PC-9 (cell line): ENCODE measurements at places on chromosomes 1 and 21. TPM values are rescaled to one million over a fixed set of nuclear protein-coding genes. Genes with fewer than 3 reads are reported as not detected.

Gene CACNA1S
- not detected in 2 replicates for total RNA-seq

Gene ICOSLG
- total RNA-seq: 2.9 and 3.9 TPM in 2 replicates

Gene CHD5
- 0.50 and 0.63 TPM in 2 replicates for total RNA-seq

- H3K4me3 ChIP-seq: no peak overlapping the region
- no peaks in the 10 kb centered on the region for H3K27me3 ChIP-seq
- DNase-seq: no peak
- H3K4me1 ChIP-seq: no peaks in the 10 kb centered on the region
- H3K27ac ChIP-seq: no peak overlapping the region
Measured at GRCh38 chr21:29436143-29436542, 137.4 kb downstream of the BACH1 start.

DNA sequence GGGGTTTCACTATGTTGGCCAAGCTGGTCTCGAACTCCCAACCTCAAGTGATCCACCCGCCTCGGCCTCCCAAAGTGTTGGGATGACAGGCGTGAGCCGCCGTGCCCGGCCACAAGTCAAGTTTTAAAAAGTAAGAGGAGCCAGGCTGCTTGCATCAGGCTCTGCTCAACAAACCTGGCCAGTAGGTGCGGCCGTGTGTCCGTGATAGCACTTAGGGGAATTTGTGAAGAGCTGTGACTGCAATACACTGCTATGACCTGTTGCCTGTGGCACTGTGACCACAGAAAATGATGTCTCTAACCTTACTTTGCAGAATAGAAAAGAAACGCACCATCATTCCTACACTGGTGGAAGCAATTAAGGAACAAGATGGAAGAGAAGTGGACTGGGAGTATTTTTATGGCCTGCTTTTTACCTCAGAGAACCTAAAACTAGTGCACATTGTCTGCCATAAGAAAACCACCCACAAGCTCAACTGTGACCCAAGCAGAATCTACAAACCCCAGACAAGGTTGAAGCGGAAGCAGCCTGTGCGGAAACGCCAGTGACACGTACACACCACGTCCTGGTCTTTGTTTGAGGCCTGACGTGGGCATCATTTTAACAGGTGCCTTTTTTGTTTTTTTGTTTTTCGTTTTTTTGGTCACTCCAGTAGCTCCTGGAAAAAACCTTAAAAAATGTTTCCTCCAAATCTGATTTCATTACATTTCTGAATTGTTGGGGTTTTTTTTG is 16.7 kb downstream of the C1orf174 start:
- H3K4me3 ChIP-seq: no peak overlapping the region
- no peak overlapping the region for H3K27ac ChIP-seq
- no peaks in the 10 kb centered on the region for H3K36me3 ChIP-seq
- H3K4me1 ChIP-seq: no peaks in the 10 kb centered on the region

DNA sequence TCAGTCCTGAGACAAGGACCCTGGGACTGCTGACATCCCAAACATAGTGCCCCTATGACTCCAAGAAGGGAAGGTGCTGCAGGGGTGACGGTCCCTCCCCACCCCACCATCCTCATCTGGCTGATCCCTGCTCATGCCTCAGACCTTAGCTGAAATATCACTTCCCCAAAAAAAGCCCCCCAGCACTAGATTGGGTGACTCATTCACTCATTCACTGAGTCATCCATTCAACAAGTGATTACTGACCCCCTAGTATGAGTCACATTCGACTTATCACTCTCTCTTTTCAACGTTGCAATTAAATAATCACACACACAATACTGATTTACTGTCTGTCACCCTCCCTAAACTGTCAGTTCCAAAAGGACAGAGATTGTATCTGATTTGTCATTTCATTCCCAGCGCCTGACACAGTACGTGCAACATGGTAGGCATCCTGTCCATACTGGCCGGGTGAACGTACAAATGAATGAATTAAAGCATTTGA is 48.6 kb downstream of the HIVEP3 start:
- DNase-seq: peak; percentile 37
- no peaks in the 10 kb centered on the region for H3K27me3 ChIP-seq
- no peak overlapping the region for H3K4me3 ChIP-seq
- H3K4me1 ChIP-seq: peaks cover 39% of the 10 kb centered on the region

DNA sequence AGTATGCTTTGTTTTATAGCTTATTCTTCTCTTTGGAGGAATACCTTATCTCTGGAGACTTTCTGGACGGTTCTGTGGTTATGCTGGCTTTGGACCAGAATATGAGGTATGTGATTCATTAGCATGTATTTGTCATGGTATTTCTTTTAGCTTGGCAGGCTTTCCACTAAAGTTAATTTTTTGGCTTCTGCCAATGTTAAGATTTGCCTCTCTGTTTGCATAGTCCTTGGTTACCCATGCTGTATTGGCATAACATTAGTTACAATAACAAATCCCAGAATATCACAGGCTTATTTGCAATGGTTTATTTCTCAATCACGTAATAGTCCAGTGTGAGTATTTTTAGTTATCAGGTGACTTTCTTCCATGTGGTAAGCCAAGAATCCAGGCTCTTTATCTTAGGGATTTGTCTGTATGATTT is 9.7 kb downstream of the ZMPSTE24 start:
- H3K27ac ChIP-seq: no peak overlapping the region
- H3K4me1 ChIP-seq: no peaks in the 10 kb centered on the region
- no peak for DNase-seq
- peaks cover 46% of the 10 kb centered on the region for H3K36me3 ChIP-seq
- H3K27me3 ChIP-seq: no peaks in the 10 kb centered on the region
- H3K4me3 ChIP-seq: no peak overlapping the region

DNA sequence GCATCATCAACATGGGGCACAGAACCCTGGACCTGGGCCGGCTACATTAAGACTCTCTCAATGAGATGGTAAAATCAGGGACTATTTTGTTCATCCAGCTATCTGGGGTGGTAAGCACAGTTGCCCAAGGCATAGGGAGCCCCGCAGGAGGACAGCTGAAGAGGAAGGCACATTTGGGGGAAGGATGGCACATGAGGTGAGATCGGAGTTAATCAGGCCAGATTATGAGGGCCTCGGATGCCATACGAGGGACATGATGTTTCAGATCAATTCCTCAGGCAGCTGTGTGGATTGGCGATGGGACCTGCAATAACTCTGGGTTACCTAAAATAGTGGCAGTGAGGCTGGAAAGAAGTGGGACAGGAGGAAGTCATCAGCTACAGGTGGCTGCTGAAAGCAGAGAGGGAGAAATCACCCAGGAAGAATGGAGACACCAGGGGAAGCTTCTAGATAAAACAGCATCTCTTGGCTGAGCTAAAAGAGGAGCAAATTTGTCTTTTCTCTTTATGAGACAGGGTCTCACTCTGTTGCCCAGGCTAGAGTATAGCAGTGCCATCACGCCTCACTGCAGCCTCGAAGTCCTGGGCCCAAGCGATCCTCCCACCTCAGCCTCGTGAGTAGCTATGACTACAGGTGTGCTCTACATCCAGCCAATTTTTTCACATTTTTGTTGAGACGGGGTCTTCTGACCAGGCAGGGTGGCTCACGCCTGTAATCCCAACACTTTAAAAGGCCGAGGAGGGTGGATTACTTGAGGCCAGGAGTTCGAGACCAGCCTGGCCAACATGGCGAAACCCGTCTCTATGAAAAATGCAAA is 21.1 kb downstream of the TOMM20 start:
- H3K27ac ChIP-seq: no peak overlapping the region
- H3K4me1 ChIP-seq: no peaks in the 10 kb centered on the region
- no peaks in the 10 kb centered on the region for H3K27me3 ChIP-seq
- no peak overlapping the region for H3K4me3 ChIP-seq

DNA sequence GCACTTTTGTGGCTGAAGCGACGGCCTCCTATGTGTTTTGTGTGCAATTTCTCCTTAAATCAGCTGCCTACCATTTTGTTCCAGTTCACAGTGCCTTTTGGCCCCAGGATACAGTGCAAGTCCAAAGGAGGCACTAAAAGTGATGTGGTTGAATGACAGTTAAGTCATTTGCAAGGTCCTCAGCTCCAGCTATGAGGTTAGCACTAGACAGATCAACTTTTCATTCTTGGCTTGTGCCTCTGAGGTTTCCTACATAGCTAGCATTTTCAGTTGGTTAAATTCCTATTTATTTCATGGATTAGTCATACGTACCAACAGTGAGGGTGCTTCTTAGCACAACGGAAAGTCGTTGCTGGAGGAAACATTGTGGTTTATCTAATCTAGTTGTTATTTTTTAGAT is 59.3 kb upstream of the NTPCR start:
- peaks cover 4% of the 10 kb centered on the region; the same call in 1 of the 2 replicates for H3K27me3 ChIP-seq
- H3K4me1 ChIP-seq: no peaks in the 10 kb centered on the region
- no peak overlapping the region for H3K4me3 ChIP-seq
- no peak overlapping the region for H3K27ac ChIP-seq
- DNase-seq: no peak

GRCh38 chr1:1202831-1203560 is 3.4 kb downstream of the TNFRSF18 start:
- no peaks in the 10 kb centered on the region for H3K36me3 ChIP-seq
- no peak for DNase-seq
- H3K4me1 ChIP-seq: 0 out of 2 replicates have a peak, but pooled peaks cover 3% of the 10 kb centered on the region
- H3K27ac ChIP-seq: no peak overlapping the region
- H3K27me3 ChIP-seq: peaks cover 13% of the 10 kb centered on the region; the same call in 1 of the 2 replicates

GRCh38 chr1:201022493-201022819 is 1.1 kb downstream of the KIF21B start:
- H3K4me3 ChIP-seq: peak overlapping the region; percentile 58
- peaks cover 37% of the 10 kb centered on the region for H3K4me1 ChIP-seq
- H3K27me3 ChIP-seq: no peaks in the 10 kb centered on the region

DNA sequence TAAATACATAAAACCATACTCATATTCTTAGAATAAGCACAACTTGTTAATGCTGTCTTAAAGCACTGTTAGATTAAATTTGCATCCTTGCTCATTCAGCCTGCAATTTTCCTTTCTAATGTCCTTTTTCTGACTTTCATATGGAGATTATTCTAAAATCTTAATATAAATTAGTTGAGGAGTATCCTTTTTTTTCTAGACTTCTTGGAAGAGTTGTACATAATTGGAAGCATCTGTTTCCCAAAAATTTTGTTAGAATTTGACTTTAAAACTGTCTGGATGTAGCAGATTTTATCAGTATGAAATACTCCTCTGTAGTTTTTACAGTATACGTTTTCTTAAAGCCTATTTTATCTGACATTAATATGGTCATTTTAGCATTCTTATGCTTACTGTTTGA is 9.7 kb downstream of the KIFAP3 start:
- H3K27ac ChIP-seq: no peak overlapping the region
- no peaks in the 10 kb centered on the region for H3K27me3 ChIP-seq
- DNase-seq: no peak
- H3K4me1 ChIP-seq: peaks cover 23% of the 10 kb centered on the region
- H3K36me3 ChIP-seq: no peaks in the 10 kb centered on the region

DNA sequence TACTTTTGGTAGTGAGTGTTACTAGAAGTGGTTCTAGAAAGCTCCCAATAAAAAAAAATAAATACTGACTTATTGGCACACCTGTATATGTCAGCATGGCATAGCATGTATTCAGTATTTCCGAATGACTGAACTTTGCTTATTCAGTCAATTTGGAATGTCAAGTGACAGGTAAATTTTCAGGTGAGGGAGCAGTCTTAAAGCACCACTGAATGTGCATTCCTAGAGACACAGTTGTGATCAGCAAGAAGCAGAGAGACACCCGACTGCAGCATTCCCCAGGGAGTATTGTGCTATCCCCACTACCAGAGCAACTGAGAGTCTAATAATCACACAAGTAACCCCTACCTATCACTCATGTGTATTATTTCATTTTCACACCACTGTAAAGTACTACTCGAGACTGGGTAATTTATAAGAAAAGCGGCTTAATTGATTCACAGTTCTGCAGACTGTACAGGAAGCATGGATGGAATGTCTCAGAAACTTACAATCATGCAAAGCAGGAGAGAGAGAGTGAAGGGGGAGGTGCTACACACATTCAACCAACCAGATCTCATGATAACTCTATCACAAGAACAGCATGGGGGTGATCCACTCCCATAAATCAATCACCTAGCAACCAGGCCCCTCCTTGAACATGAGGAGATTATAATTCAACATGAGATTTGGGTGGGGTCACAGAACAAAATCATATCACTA is 201.5 kb downstream of the TBX15 start:
- no peak overlapping the region for H3K4me3 ChIP-seq
- DNase-seq: no peak
- no peaks in the 10 kb centered on the region for H3K36me3 ChIP-seq
- H3K27ac ChIP-seq: no peak overlapping the region

DNA sequence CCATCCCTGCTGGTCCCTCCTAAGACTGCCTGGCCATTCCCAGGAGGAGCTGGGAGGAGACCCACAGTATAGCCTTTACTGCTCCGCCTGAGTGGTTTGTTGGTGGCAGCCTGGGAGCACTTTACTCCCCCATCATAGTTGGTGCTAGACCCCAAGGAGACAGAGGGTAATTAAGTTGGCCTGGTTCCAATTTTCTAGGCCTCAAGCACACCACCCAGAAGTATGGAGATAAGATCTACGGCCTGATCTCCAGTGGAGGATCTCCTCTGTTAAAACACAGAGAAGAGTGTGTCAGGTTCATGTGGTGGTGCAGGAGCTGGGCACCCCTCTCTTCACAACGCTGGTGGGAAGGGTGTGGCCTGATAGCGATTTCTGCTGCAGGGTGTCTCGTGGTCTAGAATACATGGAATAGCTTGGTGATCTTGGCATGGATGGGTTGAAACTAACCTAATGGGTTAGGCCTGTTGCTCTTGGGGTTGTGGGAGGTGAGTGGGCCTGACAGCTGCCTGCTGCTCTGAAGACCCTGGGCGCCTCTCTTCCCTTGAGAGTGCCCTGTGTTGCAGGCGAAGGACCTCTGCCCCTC is 68.5 kb downstream of the FASLG start:
- no peak overlapping the region for H3K27ac ChIP-seq
- no peaks in the 10 kb centered on the region for H3K4me1 ChIP-seq
- no peak for DNase-seq
- no peak overlapping the region for H3K4me3 ChIP-seq
- no peaks in the 10 kb centered on the region for H3K27me3 ChIP-seq

- no peak overlapping the region for H3K4me3 ChIP-seq
- no peaks in the 10 kb centered on the region for H3K4me1 ChIP-seq
- no peaks in the 10 kb centered on the region for H3K27me3 ChIP-seq
- DNase-seq: no peak
Measured at GRCh38 chr1:54114955-54115354, 37.8 kb downstream of the CDCP2 start.

DNA sequence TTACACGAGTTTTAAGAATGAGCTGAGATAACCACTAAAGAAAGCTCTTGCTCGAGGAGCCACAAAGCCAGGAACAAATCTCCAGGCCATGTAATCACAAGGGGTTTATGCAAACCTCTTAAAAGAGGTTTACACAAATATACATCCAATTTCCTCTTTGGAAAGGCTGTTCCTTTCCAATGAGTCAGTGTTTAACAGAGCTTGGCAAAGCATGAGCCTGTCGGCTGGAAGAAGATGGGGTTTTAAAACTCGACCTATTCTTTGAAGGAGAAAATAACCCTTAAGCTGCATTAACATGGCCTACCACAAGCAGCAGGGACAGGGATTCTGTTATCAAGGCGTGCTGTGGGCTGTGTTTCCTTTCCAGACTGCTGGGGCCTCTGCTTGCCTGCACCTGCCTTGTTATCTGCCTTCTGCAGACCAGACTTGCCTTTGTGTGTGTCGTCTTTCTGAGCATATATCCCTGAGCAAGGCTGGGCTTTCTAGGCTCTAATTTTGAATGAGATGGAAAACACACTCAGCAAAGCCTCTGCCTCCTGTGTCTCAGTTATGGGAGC is 40.6 kb upstream of the CYP2J2 start:
- no peak for DNase-seq
- no peak overlapping the region for H3K4me3 ChIP-seq
- no peak overlapping the region for H3K27ac ChIP-seq
- no peaks in the 10 kb centered on the region for H3K27me3 ChIP-seq
- no peaks in the 10 kb centered on the region for H3K4me1 ChIP-seq

GRCh38 chr1:6956488-6957159 is 171.4 kb downstream of the CAMTA1 start:
- H3K27me3 ChIP-seq: peaks cover 44% of the 10 kb centered on the region; the same call in 1 of the 2 replicates
- H3K36me3 ChIP-seq: no peaks in the 10 kb centered on the region
- no peaks in the 10 kb centered on the region; the same call in 1 of the 2 replicates for H3K4me1 ChIP-seq

- H3K4me1 ChIP-seq: peaks cover 7% of the 10 kb centered on the region
- peak; percentile 29 for DNase-seq
- H3K36me3 ChIP-seq: no peaks in the 10 kb centered on the region
Measured at GRCh38 chr1:3651930-3652547, at the start of gene TP73. TP73 (plus strand) TSS chr1:3652516; CDS start chr1:3682366, 29,850 bp downstream.
